ENCODE measurements at places on chromosomes 7 and 10. TPM values are rescaled to one million over a fixed set of nuclear protein-coding genes. Genes with fewer than 3 reads are reported as not detected.

C7orf33 gene
- total RNA-seq: not detected

PIP gene
- not detected for total RNA-seq

PDE1C gene
- total RNA-seq: not detected

PAXIP1 gene
- 21.7 TPM for total RNA-seq

DNA sequence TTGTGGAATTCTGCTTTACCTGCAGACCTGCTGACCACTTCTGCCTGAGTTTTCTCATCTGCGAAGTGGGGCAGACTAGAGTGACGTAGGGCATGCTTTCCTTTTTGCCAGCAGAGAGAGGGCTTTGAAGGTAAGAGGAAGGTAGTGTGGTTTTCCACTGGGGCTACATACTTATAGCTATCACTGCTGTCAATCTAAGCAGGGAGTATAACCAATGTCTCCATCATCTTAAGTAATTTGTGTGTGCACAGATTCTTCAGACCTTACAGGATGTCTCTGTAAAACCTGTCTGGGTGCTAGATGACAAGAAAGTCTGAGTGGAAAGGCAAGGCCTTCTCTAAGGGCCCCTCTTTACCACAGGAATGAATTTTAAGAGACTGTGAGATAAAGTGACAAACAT is 106.8 kb downstream of the RBM20 start:
- ATAC-seq: no peak

DNA sequence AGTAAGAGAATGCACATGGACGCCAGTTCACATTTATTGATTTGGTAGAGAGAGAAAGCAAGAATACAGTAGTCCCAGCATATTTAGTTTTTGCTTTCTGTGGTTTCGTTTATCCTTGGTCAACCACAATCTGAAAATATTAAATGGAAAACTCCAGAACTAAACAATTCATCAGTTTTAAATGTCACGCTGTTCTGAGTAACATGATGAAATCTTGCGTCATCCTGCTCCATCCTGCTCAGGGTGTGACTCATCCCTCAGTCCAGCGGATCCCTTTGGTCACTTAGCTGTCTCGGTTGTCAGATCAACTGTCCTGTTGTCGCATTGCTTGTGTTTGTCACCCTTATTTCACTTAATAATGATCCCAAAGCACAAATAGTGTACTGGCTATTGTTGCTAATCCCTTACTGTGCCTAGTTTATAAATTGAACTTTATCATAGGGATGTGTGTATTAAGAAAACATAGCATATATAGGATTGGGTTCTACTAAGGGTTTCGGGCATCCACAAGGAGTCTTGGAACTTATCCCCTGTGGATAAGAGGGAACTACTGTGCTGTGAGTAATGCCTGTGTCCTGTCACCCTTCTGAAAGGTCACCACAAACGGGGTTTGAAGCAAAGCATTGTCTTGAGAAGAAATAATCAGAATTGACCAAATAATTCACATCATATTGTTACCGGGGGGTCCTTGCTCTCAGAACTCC is 73.6 kb downstream of the OTUD1 start:
- ATAC-seq: peak; percentile 37

DNA sequence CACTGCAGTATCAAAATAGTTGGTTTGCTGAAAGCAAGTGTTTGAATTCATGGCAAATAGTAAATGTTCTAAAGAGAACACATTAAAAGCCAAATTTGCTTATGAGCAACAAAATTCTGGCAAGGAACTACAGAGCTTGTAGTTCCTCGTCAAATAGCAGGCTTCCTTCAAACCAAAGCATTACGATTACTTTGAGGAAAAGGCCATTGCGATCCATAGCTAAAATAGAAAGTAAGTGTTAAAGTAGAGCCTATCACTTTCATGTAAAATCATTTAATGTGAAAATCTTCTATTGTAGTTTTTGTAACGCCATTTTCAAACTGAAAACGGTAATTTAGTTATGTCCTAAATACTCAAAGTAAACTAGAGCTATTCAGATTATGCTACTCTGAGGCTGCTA is 20.1 kb downstream of the CACNA2D1 start:
- no peak for ATAC-seq

DNA sequence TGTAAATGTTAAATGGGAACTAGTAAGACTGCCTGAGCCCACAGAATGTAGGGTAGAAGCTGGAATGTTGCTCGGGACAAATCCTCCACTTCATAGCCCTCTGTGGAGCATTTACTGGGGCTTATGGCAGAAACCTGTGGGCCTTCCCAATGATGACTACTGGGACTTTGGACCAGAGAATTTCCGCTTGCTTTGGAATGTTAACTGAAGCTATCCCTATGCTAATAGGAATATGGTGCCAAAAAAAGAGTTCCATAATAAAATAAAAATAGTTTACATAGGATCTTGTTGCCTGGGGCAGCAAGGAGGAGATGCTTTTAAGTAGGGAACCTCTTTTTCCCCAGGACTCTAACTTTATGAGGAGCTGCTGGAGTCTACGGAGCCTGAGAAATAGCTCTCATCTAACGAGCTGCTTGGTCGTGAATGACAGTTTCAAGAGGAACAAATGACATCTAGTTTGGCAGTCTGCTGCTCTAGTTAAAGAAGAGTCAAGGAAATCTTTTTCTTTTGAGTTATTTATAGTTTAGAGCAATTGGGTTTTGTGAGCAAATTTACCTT is 5.7 kb upstream of the DYNC2I1 start:
- ATAC-seq: no peak

DNA sequence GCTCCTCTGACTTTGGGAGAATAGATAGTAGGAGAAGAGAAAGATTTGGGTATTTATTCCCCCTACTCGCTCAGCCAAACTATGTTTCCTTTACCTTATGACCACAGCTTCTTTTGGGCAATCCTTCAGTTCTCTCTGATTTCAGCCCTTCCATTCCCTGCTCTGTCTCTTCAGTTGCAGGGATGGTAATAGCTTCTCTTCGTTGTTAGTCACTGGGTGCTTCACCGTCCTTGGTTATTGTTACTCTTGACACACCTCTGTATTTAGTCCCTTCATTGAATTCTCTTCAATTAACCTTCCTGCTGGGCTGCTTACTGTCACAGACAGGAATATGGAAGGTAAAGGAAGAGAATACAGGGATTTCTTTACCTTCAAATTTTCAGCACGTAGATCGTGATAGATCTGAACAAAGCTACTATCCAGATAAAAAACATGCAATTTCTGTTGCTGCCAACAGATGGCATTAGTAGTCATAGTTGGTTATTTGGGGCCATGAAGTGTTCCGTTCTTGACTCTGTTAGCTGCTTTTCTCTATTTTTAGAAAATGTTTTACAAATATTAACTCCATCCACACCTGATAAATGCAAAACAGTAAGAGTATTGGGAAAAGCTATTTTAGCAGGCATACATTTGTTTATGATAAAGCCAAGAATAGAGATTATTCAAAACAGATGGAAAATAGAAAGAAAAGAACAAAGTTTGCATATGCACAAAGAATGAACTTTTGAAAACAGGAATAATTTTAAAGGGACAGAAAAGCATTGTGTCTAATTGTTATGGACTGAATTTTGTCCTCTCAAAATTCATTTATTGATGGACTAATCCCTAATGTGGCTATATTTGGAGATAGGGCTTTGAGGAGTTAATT is 14.0 kb upstream of the PTTG1IP2 start:
- ATAC-seq: peak; percentile 59
